Muscle of back (tissue), 13 donors: ENCODE measurements at places on chromosomes 7 and 10. TPM values are rescaled to one million over a fixed set of nuclear protein-coding genes. Genes with fewer than 3 reads are reported as not detected.

The OR9A2 gene
- polyA plus RNA-seq, result not detected

The NUTM2E gene
- polyA plus RNA-seq, result not detected

GRCh38 chr10:106396192-106396591, 768.3 kb downstream of the SORCS1 start:
- no peak for DNase-seq

DNA sequence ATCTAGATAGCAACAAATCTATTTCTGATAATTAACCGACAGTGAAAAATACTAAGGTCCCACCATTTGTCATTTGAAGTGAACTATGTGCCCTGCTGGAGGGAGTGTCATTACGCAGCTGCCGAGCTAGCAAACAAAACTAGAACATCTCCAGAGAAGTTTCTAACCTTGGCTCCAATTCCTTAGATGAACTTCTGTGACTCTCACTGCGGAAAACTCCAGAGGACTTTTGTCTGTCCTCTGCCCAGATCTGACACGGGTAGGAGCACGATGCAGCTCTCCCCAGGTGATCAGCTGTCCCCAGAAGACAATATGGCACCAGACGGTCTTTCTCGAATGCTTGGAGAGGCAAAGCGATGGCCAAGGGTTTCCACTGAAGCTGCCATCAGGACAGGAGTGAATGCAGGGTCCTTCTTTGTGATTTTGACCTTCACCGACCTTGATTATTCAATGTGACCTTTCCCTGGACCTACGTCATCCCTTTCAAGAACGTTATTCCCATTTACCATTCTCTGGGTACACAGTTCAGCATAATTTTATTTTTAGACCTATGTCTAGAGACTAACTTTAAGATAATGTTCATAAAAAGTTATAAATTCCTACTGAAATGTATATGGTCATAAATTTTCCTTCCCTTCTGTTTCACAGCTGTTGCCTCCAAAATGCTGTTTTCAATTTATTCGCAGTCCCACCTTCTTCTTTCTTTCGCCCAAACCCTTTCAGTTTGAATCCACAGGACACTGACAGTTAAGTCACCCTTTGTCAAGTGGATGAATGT, 116.7 kb upstream of the C7orf33 start:
- peak; percentile 26 for DNase-seq

DNA sequence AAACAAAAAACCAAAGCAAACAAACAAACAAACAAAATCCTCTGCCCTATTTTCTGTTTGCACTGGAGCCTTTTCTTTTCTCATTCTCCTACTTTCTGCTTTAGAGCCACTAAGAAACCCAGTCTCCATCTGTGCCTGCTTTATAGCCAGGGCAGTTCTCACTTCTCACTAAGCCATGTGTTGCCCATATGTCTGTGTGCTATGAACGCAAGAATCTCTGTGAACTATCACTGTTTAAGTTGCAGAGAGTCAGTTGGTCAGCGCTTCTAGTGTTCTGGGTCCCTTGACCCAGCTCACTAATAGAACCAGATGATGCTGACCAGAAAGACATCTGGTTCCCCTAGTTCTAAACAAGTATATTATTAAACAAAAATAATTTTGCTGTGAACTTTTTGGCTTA, 81.4 kb downstream of the FAM185A start:
- no peak for DNase-seq

DNA sequence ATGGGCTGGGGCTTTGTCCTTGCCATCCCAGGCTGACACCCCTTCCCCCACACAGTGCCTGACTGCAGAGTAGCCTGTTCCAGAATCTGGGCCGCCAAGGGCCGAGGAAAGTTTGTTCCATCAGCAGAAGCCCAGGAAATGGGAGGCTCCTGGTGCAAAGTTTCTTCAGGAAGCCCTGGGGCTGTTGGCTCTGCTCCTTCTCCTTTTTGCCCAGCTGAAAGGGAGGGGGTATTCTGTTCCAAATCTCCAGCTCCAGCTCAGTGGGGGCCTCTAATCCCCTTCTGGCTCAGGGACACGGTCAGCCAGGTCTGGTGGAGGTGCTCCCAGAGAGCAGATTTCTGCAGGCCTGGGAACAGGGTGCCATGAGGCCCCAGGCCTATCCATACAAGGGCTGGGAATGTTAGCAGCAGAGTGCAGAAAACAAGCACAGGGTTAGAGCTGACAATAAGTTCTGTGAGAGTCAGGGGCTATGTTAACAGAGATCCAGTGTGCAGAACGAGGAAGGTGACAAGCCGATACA, 399.5 kb downstream of the RPS24 start:
- DNase-seq, result no peak

GRCh38 chr10:108783897-108784296, 1139.4 kb downstream of the XPNPEP1 start:
- peak; percentile 2 for DNase-seq

DNA sequence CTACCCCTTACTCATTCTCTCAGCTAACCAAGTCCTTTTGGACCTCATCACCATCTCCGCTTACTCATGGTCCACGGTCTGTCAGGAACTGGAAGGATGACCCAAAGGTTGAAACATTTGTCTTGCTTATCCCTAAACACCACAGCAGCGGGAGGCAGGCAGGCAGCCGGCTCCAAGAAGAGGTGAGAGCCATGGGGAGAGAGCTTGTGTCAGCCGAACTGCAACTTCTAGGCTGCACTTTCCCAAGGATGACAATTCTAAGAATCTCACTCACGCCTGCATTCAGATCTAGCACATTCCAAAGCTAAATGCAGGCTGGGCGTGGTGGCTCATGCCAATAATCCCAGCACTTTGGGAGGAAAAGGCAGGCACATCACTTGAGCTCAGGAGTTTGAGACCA, 86.0 kb downstream of the SPDYE5 start:
- DNase-seq, result no peak
